NCI-H1417 (cell line): ENCODE measurements at places on chromosomes 2 and 18.

GRCh38 chr2:1226766-1227165 lies 186.5 kb upstream of the TPO start:
- peak; percentile 84 for DNase-seq

DNA sequence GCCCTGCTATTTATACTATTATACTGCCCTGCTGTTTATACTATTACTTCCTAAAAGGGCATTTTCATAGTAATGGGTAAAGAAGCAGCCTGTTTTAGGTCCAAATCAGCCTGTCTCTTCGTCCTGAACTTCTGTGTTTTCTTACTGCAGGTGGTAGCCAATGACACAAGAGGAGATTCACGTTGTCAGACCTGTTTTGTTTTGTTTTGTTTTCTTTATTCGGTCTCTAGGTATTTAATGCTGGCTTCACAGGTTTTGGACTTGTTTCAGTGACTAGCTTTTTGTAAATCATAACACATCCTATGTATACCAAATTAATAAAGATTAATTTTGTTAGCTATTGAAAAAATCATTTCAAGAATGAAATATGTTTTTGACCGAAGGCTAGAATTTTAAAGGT lies 116.4 kb downstream of the MAP3K20 start:
- no peak for DNase-seq

DNA sequence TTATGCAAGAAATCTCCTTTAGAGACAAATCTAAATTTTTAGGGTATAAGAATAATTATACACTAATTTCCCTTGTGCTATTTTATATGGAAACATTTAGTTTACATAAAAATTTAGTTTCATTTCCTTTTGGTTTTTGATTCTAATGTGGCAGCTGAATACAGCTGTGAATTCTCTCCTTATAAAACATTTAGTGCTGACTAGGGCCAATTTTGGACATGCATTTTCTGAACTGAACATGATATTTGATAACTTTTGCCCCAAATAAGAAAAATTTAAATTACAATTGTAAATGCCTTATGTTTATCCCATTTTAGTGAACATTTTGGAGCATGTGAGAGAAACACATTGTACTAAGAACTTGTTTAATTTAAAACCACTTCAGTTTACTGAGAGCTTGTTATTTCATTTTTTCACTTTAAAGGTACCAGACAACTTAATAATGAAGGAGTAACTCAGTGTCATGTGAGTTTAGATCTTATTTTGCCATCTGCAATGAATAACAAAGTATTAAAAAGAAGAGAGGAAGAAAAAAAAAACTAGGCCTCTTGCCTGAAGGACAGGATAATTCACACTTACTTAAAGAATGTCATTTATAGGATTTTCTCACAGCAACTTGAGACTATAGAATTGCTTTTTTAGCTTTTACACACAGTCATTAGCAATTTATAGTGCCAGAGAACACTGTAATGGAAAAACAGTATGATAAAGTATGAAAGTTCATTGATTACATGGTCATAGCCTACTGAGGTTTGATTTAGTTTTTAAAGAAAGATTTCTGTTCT lies 209.7 kb downstream of the ERBB4 start:
- no peak for DNase-seq

GRCh38 chr2:8193686-8194615 lies 487.9 kb upstream of the ID2 start:
- peak; percentile 97 for DNase-seq

- no peak for DNase-seq
Observed at GRCh38 chr18:58239879-58240278, 195.9 kb downstream of the NEDD4L start.

DNA sequence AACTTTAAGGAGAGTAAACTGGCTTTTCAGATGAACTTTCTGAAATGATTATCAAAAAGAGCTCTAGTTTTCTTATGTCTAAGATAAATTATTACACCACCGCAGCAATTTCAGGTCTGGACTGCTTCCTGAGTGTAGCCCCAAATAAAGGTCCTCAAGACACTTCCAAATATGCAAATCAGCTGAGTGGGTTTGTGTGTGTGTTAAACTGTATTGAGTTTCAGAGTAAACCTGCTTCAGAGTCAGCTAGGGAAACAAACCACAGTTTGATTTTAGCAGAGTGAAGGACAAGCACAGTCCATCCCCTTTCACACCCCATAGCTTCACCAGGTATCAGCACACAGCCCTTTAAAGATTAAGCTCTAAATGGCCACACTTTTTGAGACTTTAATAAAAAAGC lies 168.7 kb downstream of the NRXN1 start:
- no peak for DNase-seq

DNA sequence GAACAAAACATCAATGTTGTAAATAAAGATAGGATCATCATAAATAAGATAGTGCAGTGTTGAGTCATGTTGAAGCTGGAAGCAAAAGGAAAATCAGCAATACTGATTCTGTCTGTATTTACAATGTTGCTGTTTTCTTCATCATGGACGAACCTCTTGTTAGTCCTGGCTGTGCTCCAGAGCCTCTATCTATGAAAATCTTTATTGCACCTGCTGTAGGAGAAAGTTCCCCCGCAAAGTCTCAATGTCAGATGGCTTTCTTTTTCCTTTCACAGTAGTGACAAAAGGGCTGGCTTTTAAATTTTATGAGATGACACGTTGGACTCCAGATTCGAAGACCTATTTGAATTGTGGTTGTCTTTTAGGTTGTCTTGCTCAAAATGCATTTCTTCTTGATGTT lies 98.5 kb upstream of the LRRTM1 start:
- peak; percentile 1 for DNase-seq

- DNase-seq, result no peak
Observed at GRCh38 chr2:54572636-54573536, 116.8 kb downstream of the SPTBN1 start.

GRCh38 chr2:24635181-24635580 lies 144.1 kb downstream of the NCOA1 start:
- DNase-seq, result no peak

- peak; percentile 23 for DNase-seq
Observed at GRCh38 chr2:61920548-61920947, 15.1 kb downstream of the COMMD1 start.

DNA sequence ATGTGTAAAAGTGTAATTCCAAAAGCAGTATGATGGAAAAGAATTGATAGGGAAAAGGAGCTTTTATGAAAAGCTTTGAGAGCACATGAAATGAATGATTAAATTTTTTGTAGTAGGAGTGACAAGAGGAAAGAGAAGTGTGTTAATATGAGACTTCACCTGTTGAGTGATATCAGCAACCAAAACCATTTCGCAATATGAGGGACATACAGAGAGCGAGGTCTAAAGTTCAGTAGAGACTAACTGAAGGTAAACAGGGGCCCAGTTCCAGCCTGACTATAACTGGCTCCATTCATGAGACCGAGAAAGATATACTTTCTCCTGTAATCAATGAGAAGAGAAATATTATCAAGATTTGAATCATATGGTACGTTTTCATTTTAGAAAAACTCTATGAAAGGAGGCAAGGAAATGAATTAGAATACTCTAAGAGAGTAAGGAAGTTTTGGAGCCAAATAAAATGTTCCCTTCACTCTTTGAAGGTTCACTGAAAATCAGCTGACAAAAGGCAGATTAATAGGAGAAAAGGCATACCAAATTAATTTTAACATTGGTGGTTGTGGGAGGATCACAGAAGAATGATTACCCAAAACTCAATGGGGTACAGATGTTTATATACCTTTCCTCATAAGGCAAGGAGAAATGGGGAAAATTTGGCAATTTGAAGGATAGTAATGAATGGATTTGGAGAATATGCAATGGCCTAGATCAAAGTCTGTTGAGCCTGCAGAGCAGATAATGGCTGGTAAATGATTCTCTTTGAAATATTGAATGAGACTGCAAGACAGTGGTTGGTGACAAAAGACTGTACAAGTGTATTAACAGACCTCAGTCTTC lies 932.2 kb downstream of the TDRD15 start:
- DNase-seq, result no peak

GRCh38 chr2:30580391-30580790 lies 133.3 kb downstream of the LCLAT1 start:
- DNase-seq, result no peak

DNA sequence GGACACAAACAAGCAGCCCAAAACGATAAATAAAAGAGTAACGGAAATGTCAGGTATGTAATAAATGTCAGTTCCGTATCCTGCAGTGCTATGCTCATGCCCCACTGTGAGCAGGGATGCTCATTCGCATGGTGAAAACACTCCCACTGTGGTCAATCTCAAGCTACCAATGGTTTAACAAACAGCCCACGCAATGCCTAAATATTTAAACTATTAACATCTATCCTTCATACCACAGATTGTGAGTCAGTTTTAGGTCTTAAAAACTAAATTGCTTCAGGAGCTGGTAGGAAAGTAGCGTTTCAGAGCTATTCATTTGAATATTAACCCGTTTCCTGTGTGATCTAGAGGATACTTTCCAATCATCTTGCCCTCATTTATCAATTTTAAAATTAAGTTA lies 207.4 kb downstream of the TCF4 start:
- no peak for DNase-seq

GRCh38 chr2:232292395-232293154 lies 86.0 kb upstream of the ALPP start:
- peak; percentile 19 for DNase-seq

DNA sequence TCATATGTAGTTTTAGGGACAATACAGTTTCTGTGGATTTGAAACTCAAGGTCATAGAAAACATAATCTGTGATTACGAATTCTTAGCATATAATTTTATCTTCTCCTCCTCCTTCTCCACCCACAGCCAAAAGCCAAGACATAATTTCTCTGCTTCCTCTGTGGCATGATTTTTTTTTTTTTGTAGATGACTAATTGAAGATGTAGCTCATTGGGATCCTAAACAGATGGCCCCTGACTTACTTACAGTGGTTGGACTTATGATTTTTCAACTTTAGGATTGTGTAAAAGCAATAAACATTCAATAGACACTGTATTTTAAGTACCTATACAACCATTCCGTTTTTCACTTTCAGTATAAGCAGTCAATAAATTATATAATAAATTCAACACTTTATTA lies 42.3 kb downstream of the FSIP2 start:
- no peak for DNase-seq
